ENCODE measurements at places on chromosomes 1 and 21.

GRCh38 chr21:7917729-7918128, 2603.7 kb upstream of the TPTE start:
- peak; percentile 18 for DNase-seq

- DNase-seq, result no peak
These were observed 315.2 kb downstream of the RPS6KC1 start for GRCh38 chr1:213366141-213366831.

DNA sequence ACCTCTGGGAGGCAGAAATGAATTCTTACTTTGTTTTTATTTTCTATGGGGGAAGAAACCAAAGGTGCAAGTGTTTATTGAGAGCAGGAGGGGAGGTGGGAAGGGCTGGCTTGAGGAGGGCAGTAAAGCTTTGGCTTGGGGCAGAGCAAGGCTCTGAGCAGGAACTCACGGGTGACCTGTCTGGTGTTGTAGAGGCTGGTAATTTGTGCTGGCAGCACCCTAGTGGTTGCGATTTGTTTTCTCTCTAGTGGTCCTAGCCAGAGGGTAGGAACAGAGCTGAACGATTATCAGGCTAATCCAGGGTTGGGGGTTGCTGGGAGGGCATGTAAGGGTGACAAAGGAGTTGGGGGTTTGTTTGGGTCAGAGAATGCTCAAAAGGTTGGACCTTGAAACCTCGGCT, 16.6 kb downstream of the TMCC2 start:
- no peak for DNase-seq

- DNase-seq, result no peak
These were observed 17.4 kb downstream of the MAST2 start for GRCh38 chr1:45820788-45821187.

GRCh38 chr1:232658386-232658785, 28.5 kb upstream of the SIPA1L2 start:
- DNase-seq, result no peak

DNA sequence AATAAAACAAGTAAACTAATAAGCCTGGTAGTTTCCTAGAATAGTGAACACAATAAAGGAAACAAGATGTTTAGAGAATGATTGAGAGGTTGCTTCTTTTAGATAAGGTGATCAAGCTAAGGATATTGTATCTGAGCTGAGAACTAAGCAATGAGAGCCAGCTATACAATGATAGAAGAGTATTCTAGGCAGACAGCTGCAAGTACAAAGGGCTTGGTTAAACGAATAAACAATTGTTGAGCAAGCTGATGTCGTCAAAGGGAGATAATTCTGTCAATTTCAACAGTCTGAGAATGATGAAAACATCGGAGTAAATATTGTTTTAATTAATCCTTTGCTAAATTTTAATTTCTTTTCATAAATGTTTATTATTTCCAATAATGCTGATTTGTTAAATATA, 5.5 kb upstream of the FH start:
- no peak for DNase-seq

DNA sequence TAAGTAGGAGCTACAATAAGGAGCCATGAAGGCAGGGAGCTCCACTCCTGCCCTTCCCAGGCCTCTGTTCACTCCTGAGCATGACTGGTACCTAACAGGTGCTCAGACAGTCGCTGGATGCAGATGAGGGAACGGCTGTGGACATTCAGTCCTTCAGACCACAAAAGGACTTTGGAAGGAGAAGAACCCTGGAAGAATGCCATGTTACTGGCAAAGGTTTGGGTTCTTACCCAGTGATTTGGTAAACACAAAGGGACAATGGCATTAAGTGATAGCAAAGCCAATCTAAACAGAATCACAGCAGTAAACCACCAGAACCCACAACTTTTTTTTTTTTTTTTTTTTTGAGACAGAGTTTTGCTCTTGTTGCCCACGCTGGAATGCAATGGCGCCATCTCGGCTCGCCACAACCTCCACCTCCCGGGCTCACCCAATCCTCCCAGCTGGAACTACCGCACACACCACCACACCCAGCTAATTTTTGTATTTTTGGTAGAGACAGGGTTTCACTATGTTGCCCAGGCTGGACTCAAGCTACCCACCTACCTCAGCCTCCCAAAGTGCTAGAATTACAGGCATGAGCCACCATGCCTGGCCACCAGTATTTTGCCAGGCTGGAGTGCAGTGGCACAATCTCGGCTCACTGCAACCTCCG, 7.5 kb upstream of the CBR3 start:
- no peak for DNase-seq

GRCh38 chr21:46157396-46157986, 2.1 kb upstream of the FTCD start:
- no peak for DNase-seq

- DNase-seq, result no peak
These were observed 38.5 kb upstream of the LAX1 start for GRCh38 chr1:203726417-203726867.

DNA sequence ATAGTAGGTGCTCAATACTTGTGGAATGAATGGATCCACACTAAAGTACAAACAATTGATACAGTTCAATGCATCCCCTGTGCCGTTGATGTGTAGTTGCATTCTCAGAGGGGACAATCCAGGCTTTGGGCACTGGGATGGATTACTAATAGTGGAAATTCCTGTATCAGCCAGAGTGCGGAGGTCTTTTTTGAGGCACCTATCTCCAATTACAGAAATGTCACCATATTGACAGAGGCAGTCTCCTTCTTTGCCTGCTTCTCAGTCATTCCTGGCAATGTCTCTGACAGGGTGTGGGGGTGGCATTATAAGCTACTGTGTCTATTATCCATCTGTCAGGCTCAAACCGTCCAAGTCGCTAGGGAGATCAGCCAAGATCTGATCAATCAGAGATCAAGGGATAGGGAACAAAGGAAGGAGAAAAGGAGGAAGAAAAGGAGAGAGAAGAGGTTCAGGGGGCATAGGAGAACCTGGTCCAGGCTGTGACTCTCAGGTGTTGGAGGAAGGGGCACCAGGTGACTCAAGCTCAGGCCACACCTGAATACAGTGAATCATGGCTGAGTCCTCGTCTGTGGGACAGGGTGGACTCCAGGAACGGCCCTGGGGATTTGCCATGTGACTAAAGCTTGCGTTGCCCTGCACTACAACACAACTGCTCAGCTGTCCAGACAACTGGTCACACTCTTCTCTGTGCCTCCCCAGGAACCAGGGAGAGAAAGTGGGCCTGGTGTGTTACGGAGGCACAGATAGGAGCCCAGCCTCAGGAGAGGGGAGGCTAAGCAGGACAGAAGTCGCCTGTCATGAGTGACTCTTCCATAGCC, 3.4 kb upstream of the LAMB3 start:
- no peak for DNase-seq

DNA sequence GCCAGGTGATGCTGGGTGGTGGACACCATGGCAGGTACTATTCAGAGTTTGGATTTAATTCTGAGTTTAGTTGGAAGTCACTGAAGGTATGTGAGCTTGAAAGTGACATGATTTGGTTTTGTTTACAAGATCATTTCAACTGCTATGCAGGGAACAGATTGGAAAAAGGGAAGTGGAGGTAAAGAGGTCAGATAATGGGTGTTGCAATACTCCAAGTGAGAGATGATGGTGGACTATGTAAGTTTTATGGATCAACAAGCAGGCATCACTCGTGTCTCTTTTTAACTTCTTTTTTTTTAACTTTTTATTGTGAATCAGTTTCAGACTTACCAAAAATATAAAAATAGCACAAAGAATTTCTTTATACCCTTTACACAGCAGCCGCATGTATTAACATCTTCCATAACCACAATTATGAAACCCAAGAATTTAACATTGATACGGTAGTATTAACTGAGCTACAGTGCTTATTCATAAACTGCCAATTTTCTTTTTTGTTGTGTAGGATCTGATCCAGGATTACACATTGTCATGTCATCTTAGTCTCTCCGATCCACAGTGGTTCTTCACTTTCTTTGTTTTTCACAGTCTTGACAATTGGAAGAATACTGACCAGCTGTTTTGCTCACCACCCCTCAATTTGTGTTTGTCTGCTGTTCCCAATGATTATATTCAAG, 24.9 kb upstream of the NHLH2 start:
- no peak for DNase-seq

DNA sequence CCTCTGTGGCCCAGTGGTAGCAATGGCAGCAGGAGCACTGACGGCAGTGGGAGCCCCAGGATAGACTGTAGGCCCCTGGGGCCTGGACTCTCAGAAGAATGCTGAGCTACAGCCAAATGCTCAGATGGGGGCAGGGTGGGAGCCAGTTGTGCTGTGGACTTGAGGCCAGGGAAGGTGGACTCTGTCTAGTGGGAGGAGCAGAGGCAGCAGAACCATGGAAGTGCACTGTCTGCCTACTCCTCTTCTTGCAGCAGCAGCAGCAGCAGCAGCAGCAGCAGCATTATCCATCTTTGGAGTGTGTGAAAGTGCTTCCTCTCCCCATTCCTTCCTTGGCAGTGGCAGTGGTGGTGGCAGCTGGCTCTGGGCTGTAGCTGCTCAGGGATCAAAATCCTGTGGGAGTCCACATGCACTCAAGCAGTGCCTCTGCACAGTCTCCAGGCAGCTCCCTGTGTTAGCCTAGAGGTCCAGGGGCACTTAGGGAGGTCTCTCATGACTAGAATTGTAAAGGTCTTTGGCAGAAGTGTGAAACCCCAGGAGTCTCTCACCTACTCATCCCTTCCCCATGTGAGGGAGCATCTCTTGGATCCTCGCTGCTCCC, 917.9 kb upstream of the B3GALT2 start:
- DNase-seq, result peak; percentile 44

DNA sequence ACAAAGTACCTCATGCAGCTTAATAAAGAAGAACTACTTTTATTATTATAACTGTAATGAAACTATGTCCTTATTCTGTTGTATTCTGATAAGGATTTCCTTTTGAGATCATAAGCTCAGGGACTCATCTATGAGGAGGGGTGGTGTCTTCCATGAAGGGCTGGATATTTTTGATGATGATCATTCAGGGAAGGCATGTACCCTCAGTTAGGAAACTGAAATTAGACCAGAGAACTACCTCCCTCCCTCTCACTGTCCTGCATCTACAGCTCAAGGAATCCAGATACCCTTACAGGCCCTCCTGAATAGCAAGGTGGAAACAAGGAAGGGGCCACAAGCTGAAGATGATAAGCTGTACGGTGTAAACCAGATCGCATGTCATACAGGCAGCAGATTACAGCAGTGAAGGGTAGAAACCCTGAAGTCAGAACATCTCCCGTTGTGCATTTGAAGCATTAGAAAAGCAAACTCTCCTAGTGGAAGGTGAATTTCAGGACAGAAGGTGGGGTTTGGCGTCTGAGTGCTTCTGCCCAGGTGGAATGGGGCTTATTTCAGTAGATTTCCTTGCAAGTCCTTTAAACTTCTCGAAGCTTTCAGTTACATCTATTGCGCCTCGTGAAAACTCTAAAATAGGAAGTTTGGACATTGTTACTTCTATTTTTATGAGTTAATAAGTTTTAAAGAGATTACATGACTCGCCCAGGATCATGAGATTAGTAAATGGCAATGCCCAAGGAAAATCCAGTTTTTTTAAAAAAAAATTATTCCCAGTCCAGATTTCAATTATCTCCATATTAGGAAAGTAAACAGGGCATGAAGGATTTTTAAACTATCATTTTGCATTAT, 101.1 kb upstream of the HNRNPU start:
- DNase-seq, result no peak

- no peak for DNase-seq
These were observed 498.1 kb downstream of the LMO4 start for GRCh38 chr1:87826681-87827251.

- no peak for DNase-seq
These were observed 59.6 kb upstream of the OLIG2 start for GRCh38 chr21:32966120-32966519.

DNA sequence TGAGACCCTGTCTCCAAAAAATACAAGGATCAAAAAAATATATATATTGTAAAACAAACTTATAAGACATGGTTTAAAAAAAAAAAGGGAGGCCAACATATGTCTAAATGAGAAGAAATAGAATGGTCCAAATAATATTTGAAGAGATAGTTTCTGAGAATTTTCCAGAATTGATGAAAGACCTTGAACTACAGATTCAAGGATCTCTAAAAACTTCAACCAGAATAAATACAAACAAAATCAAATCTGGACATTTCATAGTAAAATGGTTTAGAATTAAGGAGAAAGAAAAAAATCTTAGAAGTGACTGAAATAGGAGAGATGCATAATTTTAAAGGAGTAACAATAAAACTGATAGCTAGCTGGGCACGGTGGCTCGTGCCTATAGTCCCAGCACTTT, 45.5 kb upstream of the RCOR3 start:
- no peak for DNase-seq

DNA sequence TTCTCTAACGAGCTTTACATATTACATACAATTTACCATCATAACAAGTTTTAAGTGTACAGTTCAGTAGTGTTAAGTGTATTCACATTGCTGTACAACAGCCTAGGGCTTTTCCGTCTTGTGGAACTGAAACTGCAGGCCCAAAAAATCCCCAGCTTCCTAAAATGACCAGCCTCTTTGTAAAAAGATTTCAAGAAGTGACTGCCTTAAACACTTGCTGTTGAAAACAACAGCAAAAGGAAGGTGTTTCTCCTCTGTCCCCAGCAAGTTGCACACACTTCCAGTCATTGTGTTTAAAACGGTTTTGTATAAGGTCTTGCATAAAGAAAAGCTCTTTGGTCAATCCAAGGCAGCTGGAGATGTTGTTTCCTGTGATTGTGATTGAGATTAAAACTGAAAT, 16.0 kb upstream of the GBP1 start:
- no peak for DNase-seq

- DNase-seq, result no peak
These were observed 13.2 kb downstream of the PSMD4 start for GRCh38 chr1:151267760-151268159.

DNA sequence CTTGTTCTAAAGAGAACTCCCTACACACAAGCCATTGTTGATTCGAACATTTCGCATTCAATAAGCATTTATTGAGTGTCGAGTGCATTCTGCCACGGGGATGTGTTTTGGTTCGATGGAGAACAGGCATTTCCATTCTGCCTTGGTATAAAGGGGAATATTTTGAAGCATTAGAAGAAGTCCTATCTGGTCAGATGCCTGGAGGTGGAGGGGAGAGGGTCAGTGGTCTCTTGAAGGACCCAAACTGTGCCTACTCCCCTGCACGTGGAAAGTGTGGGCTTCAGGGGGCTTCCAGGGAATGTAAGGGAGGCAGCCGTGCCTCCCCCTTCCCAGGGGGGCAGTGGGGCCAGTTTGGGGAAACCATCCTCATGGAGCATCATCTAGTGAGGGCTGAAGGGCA, 8.3 kb downstream of the AJAP1 start:
- DNase-seq, result no peak

DNA sequence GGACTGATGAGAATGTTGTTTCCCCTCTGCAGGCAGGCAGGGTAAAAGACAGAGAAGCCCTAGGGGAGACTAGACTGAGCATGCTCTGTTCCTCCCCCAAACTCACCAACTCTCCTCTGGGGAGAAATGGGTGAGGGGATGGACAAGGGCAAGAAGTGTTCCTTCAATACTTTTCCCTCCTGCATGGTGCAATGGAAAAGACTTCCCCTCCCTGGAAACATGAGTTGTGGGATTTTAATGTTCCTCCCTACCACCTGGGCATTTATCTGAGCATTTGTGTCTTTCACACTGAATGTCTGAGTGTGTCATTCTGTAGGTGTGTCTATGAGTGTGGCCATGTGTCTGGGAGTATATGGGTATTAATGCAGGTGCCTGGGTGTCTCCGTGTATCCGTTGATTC, 275.7 kb downstream of the C1orf94 start:
- DNase-seq, result no peak

GRCh38 chr21:46388896-46389295, 64.9 kb downstream of the PCNT start:
- DNase-seq, result no peak

All from mesendoderm (in vitro differentiated cells).